ENCODE measurements at places on chromosomes 2 and 18. TPM values are rescaled to one million over a fixed set of nuclear protein-coding genes. Genes with fewer than 3 reads are reported as not detected.

DNA sequence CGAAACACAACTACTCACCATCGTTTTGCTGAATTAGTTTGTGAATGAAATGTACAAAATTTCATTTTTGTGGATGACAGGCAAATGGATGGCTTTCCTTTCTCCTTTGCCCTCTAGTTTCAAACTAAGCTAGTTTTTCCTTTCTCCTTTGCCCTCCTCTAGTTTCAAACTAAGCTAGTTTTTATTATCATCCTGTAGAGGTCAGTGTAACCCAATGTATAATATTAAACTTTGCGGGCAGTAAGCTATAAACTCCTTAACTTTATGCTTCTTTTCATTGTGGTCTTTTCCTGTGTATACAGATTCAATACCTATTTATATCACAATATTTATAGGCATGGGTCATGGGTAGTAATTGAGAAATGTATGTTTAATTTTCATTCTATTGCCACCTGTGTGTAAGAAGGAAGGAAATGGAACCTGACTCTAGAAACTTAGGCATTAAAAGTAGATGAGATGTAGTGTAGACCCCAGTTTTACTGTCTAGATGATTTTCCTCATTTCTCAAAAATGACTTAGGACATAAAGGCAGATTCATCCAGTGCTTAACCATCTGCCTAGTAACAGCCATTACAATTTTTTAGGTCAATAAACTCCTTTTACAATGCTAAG, 58.1 kb downstream of the MAP3K19 start:
- no peak for DNase-seq

DNA sequence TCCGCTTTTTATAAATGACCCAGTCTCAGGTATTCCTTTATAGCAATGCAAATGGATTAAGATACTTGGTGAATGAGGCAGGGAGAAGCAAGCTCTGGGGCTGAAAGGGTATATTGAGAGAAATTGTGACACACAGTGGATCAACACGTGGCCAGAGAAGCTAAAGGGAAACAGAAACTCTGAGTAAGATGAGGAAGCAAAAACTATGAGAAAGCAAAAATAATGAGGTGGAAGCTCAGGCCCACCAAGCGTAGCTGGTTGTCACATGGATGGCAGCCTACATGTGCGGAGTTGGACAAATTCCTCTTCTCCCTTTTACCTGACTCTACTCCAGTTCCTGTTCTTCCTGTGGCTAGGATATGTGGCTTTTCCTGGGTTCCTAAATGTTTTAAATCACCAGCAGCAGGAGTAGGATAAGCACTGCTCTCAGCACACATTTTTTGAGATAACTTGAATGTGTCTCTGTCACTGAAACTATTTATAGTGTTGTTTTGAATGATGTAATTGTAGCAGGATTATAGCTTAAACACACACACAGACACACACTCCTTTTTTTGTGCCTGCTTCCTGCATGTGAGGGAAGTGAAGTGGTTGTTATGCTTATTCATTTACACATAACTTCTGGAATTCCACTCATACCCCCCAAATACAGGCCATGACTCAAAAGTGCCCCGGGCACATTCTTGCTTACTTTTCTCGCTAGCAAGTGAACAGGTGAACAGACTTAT, 30.1 kb upstream of the EPC2 start:
- no peak for DNase-seq

- no peak for DNase-seq
These were observed 196.8 kb upstream of the CYRIA start for GRCh38 chr2:16862471-16862870.

DNA sequence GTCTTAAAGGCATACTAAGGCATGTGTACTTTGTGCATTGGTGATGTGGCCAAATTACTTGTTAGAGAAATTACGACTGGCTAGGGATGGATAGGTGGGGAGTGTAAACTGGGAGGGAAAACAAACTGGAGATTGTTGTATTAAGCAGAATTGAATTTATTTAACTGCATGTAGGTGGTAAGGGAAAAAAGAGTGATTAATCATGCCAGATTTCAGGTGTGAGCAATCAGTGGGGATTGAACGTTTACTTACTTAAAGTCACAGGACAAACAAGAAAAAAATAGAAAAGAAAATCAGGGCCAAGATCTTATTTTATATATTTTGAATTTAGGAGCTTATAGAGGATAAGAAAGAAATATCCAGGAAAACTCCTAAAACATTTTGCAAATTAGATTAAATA, 88.6 kb downstream of the GULP1 start:
- no peak for DNase-seq

GRCh38 chr18:24930971-24931370, 421.0 kb downstream of the ZNF521 start:
- no peak for DNase-seq

- no peak for DNase-seq
These were observed 53.2 kb downstream of the TAF4B start for GRCh38 chr18:26279428-26279827.

DNA sequence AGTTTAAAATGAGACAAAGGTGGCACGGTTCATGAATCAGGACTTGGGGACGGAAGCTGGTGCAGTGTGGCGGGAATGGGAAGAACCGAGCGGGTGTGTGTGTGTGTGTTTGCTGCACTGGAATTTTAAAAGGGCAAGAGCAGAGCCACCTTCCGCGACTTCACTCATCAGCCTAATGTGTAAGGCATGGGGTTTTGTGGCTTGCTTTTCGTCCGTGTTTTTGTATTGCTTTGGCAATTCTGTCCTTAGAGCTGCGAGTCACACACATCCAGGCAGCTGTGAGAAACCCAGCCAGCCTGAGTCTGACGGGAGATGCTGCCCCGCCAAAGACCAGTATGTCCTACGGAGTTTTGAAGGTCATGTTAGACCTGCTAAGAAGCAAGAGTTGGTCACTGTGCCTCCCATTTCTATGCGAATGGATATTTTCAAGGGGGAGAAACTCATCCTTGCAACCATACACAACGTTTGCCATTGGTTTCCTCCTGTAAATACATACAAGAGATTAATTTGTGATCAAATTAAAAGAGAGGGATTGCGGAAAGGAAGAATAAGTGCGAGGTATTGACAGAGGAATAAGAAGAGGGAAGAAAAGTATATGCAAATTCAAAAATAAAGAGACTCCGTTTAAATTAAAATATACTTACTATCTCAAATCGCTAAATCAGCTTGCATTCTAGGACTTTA, 665 bp upstream of the CACNB4 start:
- DNase-seq: no peak

DNA sequence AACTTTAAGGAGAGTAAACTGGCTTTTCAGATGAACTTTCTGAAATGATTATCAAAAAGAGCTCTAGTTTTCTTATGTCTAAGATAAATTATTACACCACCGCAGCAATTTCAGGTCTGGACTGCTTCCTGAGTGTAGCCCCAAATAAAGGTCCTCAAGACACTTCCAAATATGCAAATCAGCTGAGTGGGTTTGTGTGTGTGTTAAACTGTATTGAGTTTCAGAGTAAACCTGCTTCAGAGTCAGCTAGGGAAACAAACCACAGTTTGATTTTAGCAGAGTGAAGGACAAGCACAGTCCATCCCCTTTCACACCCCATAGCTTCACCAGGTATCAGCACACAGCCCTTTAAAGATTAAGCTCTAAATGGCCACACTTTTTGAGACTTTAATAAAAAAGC, 168.7 kb downstream of the NRXN1 start:
- no peak for DNase-seq

GRCh38 chr2:223835701-223836532, 1.5 kb downstream of the AP1S3 start:
- DNase-seq: no peak

GRCh38 chr2:154370873-154371272, 327.6 kb upstream of the KCNJ3 start:
- no peak for DNase-seq

GRCh38 chr2:240030379-240031094, at the start of gene OR6B2:
TSS of gene OR6B2 (minus strand) at chr2:240030429. CDS start at chr2:240030429, 0 bp downstream.
- no peak for DNase-seq

DNA sequence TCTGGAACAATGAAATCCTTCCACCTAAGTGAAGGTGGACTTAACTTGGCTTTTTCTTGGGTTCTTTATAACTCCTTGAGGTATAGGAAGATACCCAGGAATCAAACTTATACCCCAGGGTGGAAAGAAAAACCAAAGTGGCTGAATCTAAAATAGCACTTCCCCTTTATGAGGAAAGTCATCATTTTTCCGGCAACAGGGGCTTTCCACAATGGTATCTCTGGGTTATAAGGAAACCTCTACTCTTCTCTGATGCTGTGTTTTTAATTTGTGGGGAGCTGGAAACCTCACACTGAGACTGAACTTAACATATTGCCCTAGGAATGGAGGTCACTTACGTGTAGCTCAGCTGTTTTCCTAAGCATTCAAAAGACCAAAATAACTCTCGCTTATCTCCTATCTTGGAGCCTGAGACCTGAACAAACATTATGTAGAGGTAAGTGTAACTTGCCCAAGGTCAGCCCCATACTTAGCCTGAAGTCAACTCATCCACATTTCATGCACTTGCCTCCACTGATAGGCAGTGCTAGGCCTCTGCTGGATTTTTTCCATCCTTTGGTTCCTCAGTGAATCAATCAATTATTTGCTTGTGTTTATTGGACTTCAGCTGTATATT, 117.9 kb downstream of the SETBP1 start:
- no peak for DNase-seq

DNA sequence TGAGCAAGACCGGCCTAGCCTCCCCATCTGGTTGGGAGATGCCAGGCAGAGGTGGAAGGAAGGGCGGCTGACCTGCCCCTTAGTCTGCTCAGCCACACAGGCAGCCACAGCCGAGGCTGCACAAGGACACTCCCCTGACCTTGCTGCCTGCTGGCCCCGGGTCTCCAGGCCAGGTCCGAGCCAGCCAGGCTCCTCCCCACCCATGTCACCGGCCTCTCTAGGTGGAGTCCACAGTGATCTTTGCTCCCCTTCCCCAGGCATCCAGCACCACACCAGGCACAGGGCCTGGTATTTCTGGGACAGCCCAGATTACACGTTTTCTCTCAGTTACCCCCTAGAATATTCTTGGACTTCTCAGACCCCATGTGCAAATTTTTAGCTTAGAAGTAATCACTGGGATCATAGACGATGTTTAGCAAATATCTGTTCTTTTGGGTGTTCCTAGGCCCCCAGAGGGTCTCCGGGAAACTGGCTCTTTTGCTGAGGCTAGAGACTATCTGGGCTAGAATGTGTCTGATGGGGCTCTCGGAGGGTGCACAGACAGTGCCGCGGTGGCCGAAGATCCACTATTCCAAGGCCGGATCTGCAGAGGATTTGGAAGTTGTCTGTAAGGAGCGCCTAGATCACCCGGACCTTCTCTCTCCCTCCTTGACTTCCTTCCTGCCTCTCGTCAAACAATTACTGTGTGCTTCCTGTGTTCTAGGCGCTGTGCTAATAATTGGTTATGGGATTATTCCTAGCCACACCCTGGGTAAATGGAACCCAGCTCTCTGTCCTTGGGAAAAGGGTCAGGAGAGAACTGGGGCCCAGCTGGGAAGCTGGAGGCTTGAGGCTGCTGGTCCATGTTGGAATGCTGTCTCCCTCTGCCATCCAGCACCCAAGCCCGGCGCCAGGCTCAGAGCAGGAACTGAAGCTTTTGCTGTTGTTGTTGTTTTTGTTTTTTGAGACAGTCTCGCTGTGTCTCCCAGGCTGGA, 46.9 kb downstream of the ODC1 start:
- DNase-seq: no peak

GRCh38 chr2:200467806-200468681, 41.8 kb downstream of the KCTD18 start:
- DNase-seq: no peak

DNA sequence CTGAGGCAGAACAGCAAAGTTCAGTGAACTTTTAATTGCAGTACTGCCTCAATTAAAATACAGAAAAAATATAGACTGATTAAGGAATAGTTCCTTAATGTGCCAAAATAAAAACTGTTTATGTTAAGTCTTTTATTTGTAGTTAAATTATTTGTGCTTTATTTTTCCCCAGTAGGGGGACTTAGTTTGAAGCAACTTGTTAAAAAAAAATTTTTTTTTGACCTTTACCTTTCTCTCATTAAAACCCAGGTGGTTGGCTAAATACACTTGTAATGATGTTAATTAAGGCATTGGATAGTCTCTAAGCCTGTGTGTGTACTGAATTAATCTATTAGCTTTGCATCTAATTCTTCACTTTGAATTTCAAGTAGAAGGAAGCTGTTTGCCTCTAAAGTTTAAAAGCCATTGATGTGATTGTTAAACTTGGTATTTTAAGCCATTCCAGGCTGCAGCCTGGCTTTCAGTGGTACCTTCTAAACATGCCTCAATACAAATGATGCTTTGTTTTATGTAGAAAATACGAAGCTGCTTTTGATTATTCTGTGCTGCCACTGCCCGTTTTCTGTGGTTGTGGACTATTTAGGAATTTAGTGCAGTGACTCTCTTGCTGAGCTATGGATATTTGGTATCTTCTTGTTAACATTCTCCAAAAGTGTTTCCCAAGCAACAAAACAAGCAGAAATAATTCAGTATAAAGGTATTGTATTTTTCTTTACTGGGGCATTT, 102.9 kb downstream of the TANC1 start:
- DNase-seq: no peak

GRCh38 chr18:31233621-31234275, 71.1 kb upstream of the DSC1 start:
- no peak for DNase-seq

DNA sequence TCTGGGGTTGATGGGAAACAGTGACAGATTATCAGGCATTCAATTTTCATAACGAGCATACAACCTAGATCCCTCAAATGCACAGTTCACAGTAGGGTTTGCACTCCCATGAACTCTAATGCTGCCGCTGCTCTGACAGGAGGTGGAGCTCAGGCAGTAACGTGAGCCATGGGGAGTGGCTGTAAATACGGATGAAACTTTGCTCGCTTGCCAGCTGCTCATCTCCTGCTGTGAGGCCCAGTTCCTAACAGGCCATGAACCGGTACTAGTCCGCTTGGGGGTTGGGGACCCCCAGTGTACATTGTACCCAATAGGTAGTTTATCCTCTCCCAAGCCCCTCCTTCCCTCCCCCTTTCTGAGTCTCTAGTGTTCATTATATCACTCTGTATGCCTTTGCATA, 94.6 kb downstream of the PTH2R start:
- DNase-seq: no peak

- no peak for DNase-seq
These were observed 4.3 kb downstream of the GAD1 start for GRCh38 chr2:170820757-170821530.

DNA sequence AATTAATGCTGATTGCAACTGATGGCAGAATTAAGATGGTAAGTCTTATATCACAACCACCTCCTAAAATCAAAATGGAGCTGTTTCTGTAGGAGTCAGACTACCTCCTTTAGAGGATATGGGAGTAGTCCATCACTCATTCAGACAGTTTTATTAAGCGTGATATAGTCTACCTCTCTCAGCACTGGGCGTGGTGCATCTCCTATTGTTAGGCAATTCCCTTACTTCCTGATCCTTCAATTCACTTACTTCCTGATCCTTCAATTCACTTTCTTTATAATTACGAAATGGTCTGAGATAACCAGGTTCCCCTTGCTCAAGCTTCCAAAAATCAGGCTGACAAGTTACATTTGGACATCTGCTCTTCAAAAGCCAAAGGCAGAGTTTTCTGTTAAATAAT, 31.9 kb downstream of the ATP8B1 start:
- DNase-seq: no peak

The ERLEC1 gene
- 44.3 TPM for total RNA-seq

The MYL12A gene
- 2,410 TPM for total RNA-seq

The TMEM200C gene
- 0.96 TPM for total RNA-seq

The LOXHD1 gene
- total RNA-seq: 0.49 TPM

The HDAC4 gene
- 23.9 TPM for total RNA-seq

The KLHL41 gene
- 163 TPM for total RNA-seq
